ENCODE measurements at places on chromosomes 4 and X.

- H3K36me3 ChIP-seq: no peaks in the 10 kb centered on the region
- DNase-seq: no peak
- peaks cover 9% of the 10 kb centered on the region for H3K27me3 ChIP-seq
Measured at GRCh38 chr4:112352736-112353135, 55.6 kb downstream of the ALPK1 start.

GRCh38 chr4:108400309-108400708, 220.1 kb upstream of the RPL34 start:
- H3K36me3 ChIP-seq: no peaks in the 10 kb centered on the region
- no peak overlapping the region for H3K27ac ChIP-seq
- peaks cover 3% of the 10 kb centered on the region for H3K27me3 ChIP-seq
- no peak overlapping the region for H3K4me3 ChIP-seq

DNA sequence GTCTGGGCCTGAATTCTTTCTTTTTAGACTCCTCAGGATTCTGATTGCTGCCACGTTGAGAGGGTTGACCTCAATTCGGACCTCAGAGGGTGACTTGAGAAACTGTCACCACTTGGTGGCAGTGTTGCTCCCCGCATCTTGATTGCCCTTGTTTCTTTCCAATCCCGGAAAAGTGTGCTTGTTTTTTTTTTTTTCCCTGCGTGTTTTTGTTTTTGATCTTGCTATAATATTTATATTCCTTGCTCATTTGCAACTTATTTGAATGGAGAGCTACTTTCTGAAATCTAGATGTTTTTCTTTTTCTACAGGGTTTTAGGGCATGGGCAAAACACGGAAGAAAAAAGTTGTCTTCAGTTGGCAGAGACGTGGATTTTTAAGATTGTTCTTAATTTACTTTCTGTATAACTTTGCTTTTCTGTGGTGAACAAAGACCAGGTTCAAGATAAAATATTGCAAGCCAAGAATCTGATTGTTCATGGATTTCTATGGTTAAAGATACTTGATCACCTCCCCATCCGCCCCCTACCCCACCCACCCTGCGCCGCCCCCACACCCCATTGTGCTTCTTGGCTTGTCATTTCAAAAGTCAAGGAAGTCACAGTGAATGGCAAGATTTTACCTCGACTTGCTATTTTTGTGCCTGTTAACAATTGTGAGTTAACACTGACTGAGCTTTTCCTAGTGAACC, 102.0 kb downstream of the PTTG2 start:
- H3K4me1 ChIP-seq: peaks cover 28% of the 10 kb centered on the region
- peak; percentile 54 for DNase-seq
- peaks cover 13% of the 10 kb centered on the region for H3K36me3 ChIP-seq

GRCh38 chr4:75637176-75637575, 6.8 kb upstream of the CDKL2 start:
- H3K36me3 ChIP-seq: peaks cover 8% of the 10 kb centered on the region
- peaks cover 2% of the 10 kb centered on the region for H3K4me1 ChIP-seq
- H3K27ac ChIP-seq: no peak overlapping the region
- no peak for DNase-seq
- no peaks in the 10 kb centered on the region for H3K27me3 ChIP-seq
- no peak overlapping the region for H3K4me3 ChIP-seq

DNA sequence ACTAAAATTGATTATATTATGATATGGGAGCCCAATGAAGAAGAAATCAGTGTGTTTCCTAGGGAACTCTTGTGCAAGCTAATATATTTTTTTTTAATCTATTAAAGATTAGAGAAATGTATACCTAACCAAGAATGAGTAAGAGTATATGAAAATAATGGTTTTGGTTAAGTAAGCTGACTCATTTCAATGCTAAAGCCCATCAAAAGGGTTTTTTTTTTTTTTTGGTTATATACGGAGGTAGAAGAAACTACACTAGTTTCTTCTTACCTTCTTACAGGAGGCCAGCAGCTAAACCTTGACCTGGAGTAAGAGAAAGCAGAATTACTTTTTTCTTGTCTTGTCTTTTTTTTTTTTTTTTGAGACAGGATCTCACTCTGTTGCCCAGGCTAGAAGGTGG, 27.5 kb downstream of the RUFY3 start:
- no peaks in the 10 kb centered on the region for H3K4me1 ChIP-seq
- no peak overlapping the region for H3K4me3 ChIP-seq
- no peaks in the 10 kb centered on the region for H3K36me3 ChIP-seq
- H3K27me3 ChIP-seq: no peaks in the 10 kb centered on the region

GRCh38 chr4:118776157-118776954, 59.6 kb downstream of the SEC24D start:
- no peak overlapping the region for H3K4me3 ChIP-seq
- H3K27me3 ChIP-seq: no peaks in the 10 kb centered on the region
- DNase-seq: no peak
- H3K4me1 ChIP-seq: peaks cover 3% of the 10 kb centered on the region
- peaks cover 8% of the 10 kb centered on the region for H3K36me3 ChIP-seq

DNA sequence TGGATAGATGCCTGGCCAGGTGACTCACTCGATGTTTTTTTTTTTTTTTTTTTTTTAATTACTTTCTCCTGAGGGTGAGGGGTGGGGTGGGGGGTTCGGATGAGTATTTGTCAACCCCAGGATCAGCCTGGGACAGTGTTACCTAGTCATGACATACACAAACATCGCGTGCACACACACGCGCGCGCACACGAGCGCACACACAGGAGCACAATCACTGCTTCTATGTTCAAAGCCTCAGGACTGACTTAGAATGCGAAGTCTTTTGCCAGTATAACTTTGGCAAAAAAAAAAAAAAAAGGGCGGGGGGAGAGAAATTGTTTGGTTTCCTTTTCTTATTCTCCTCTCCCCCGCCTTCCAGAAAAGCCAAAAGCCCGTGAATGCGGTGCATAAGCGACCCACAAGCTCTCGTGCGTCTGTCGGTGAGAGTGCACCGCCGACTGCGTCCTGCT, 115.0 kb upstream of the TEX13C start:
- H3K27me3 ChIP-seq: peaks cover 64% of the 10 kb centered on the region
- peak overlapping the region; percentile 37 for H3K27ac ChIP-seq
- no peak for DNase-seq
- peak overlapping the region; percentile 72 for H3K4me3 ChIP-seq

GRCh38 chr4:141455651-141456050, 180.7 kb upstream of the IL15 start:
- no peaks in the 10 kb centered on the region for H3K36me3 ChIP-seq
- H3K27ac ChIP-seq: no peak overlapping the region
- H3K27me3 ChIP-seq: no peaks in the 10 kb centered on the region
- no peaks in the 10 kb centered on the region for H3K4me1 ChIP-seq

DNA sequence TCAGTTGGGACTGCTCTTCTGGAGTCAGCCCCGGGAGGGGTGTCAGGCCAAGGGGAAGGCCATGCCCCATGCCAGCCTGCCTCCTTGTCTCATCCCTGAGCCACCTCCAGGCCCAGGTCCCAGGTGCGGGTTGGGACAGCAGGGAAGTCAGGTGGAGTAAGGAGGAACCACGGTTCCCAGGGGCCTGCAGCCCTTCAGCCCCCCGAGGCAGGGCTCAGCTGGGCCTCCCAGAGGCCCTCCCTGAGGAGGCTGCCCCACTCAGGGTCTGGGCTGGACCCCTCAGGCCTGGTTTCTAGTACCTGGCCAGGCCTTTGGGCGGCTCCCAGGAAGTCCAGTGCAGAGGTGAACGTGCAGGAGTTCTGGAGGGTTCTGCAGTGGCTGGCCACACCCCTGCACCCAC, 23.4 kb upstream of the FGFR3 start:
- no peak overlapping the region for H3K4me3 ChIP-seq
- H3K27ac ChIP-seq: no peak overlapping the region

GRCh38 chr4:15501941-15502340, 32.3 kb downstream of the CC2D2A start:
- peaks cover 3% of the 10 kb centered on the region for H3K36me3 ChIP-seq
- no peaks in the 10 kb centered on the region for H3K27me3 ChIP-seq
- DNase-seq: no peak
- no peak overlapping the region for H3K27ac ChIP-seq
- peaks cover 1% of the 10 kb centered on the region for H3K4me1 ChIP-seq

DNA sequence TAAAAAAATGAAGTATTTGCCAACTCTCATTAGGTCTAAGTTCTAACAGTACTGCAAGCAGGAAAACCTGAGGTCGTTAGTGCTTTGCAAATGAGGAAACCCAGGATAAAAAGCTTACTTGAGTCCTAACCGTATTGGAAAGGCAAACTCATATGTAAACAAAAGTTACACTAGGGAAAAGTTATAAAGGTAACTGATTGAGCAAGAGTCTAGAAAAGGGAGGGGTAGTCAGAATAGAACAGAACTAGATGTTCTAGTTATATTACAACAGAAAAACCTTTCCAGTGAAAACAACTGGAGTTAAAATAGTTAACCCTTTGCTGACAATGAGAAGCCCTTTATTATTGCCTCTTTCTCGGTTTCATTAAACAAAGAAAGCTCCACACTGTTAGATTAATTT, 66.4 kb upstream of the MAOA start:
- DNase-seq: no peak
- H3K27ac ChIP-seq: no peak overlapping the region
- H3K4me1 ChIP-seq: no peaks in the 10 kb centered on the region
- no peaks in the 10 kb centered on the region for H3K27me3 ChIP-seq
- H3K4me3 ChIP-seq: no peak overlapping the region

- no peak overlapping the region for H3K4me3 ChIP-seq
- no peak for DNase-seq
- peaks cover 18% of the 10 kb centered on the region for H3K4me1 ChIP-seq
- no peaks in the 10 kb centered on the region for H3K27me3 ChIP-seq
Measured at GRCh38 chr4:13174001-13174400, 310.1 kb downstream of the RAB28 start.

DNA sequence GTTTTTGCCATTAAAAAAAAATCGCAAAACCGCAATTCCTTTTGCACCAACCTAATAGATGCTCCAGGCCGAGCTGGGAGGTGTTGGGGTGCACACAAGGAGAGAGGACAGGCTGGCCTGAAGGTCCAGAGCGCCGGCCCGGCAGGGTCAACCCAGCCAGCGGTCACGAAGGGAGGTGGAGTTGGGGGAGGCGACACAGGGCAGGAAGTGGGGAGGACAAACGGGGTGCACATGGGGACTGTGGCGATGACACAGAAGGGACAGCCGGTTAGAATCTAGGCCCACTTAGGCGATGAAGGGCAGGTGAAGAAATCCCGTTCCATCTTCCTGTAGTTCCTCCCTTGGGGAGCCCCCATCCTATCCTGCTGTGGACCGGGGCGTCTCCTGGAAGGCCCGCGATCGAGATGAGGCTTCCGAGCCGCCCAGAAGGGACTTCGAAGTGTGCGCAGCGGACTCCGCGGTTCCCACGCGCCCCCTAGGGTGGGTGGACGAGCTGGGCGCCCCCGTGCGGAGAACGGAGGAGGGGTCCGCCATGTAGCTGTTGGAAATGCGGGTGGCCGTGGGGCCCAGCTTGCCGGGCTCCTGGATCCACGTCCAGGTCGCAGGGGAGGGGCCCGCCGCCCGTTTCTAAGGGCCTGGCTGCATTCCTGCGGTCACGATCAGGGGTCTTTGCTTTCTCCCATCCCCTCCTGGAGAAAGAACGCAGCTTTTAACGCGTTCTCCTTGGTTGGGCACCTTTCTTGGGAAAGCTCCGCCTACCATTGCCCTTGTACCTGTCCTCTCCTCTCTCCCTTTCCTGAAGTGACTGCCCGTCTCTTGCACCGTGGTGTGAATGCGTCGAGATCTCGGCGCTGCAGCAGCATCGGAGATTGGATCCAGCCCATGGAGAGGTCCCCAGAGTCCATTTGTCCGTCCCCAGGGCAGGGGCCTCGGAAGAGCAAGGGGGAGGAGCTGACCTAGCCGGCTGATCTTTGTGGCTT, 17.0 kb upstream of the HPF1 start:
- no peaks in the 10 kb centered on the region for H3K27me3 ChIP-seq
- no peaks in the 10 kb centered on the region for H3K36me3 ChIP-seq
- H3K4me1 ChIP-seq: no peaks in the 10 kb centered on the region
- no peak overlapping the region for H3K27ac ChIP-seq
- peak overlapping the region; percentile 31 for H3K4me3 ChIP-seq

GRCh38 chr4:37463033-37463856, 218.7 kb downstream of the NWD2 start:
- peak overlapping the region; percentile 12 for H3K27ac ChIP-seq
- H3K4me3 ChIP-seq: no peak overlapping the region
- peaks cover 9% of the 10 kb centered on the region for H3K4me1 ChIP-seq
- H3K27me3 ChIP-seq: no peaks in the 10 kb centered on the region
- no peak for DNase-seq
- peaks cover 12% of the 10 kb centered on the region for H3K36me3 ChIP-seq

GRCh38 chrX:2159393-2159792, 341.4 kb downstream of the DHRSX start:
- no peak for DNase-seq
- H3K27ac ChIP-seq: no peak overlapping the region
- peaks cover 17% of the 10 kb centered on the region for H3K36me3 ChIP-seq
- no peaks in the 10 kb centered on the region for H3K27me3 ChIP-seq

DNA sequence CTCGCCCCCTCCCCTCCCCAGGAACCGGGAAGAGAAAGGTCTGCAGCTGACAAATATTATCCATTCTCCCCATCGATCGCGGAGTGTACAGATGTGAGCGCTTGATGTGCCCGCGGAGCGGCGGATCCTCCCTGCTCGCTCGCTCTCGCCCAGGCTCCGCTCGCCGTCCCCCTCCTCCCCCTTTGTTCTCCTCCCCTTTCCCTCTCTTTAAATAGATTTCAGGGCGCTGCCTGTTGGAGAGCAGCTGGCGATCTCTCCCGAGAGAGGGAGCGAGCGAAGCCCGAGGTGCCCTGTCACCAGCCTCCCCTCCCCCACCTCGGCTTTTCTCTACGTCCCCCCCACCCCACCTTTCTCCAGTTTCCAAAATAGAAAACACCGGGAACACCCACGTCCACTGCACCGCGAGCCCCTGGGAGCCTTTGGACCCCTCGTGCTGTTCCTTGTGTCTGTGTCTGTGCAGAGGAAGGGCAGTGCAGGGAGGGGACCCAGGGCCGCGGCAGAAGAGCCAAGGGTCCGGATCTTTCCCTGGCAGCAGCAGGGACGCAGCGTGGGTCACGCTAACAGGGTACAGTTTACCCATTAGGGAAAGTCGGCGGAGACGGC, 56.6 kb upstream of the BCOR start:
- H3K4me3 ChIP-seq: peak overlapping the region; percentile 62
- peak overlapping the region; percentile 73 for H3K27ac ChIP-seq
- peaks cover 24% of the 10 kb centered on the region for H3K27me3 ChIP-seq
- DNase-seq: no peak
- peaks cover 6% of the 10 kb centered on the region for H3K4me1 ChIP-seq

DNA sequence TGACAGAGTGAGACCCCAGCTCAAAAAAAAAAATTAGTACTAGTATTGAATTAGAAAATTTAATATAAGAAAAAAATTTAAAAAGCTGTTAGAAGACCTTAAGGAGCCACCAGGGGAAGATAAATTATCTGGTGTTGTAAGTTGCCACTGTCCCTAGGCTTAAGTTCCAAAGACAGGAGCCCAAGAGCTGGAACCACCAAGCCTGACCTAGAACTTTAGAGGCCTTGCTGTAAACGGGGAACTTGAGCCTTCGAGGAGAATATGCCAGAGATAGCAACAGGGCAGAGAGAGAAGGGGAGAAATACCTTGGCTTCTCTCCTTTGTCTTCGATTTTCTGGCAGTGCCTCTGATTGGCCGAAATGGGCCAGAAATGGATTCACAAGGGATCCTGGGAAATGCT, 8.9 kb downstream of the USP53 start:
- peaks cover 6% of the 10 kb centered on the region for H3K4me1 ChIP-seq
- no peak overlapping the region for H3K4me3 ChIP-seq
- DNase-seq: no peak

Measured in progenitor cell of endocrine pancreas (in vitro differentiated cells).